Dorsolateral prefrontal cortex (tissue), 122 donors: ENCODE measurements at places on chromosomes 16 and 17. TPM values are rescaled to one million over a fixed set of nuclear protein-coding genes. Genes with fewer than 3 reads are reported as not detected.

The KRT24 gene
- not detected for total RNA-seq

The MYH3 gene
- total RNA-seq = 3.0 TPM

The MPP2 gene
- total RNA-seq = 57.3 TPM

- DNase-seq = no peak
Measured at GRCh38 chr16:51722467-51722866, 571.4 kb upstream of the SALL1 start.

DNA sequence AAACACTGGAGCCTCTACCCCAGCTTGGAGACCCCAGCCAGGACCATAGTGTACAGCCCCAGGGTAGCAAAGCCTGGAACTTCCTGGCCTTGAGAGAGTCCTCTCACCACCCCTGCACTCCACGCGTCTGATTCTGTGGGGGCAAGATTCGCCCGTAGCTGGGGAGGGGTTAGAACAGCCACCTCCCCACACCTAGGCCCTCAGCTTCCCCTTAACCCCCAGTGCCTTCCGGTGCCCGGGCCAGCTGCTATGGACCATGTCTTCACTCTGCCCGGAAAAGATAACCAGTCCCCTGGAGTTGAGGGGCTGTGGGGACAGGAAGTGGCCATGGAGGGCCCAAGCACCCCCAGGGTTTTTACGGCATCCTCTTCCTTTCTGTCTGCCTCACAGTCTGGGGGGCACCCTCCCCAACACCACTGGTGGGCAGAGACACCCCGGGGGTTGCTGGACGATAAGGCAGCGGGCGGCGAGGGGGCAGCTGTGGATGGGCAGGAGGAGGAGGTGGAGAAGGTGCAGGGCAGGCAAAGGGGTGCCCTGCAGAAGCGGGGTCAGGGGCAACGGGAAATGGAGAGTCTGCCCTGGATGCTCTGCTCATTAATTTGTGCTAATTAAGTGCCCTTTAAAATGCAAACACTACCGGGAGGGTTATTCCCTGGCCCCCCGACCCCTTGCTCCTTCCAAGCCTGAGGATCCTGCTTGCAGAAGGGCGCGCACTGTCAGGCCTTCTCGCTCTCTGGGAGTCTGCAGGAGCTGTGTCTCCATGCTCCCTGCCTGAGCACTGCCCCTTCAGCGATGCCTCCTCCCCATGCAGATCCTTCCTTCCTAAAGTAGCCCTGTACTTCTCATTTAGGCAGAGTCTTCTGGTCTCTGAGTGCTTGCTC lies 2.4 kb downstream of the PRSS27 start:
- DNase-seq = no peak

DNA sequence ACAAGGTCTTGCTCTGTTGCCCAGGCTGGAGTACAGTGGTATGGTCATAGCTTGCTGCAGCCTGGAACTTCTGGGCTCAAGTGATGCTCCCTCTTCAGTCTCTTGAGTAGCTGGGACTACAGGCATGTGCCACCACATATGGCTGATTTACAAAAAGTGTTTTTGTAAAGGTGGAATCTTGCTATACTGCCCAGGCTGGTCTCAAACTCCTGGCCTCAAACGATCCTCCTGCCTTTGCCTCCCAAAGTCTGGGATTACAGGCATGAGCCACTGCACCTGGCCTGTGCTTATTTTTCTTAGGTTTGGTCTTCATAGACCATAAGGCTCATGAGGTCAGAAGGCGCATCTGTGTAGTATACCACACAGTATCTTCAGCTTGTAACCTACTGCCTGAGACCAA lies 5.3 kb downstream of the CLEC19A start:
- DNase-seq = no peak

DNA sequence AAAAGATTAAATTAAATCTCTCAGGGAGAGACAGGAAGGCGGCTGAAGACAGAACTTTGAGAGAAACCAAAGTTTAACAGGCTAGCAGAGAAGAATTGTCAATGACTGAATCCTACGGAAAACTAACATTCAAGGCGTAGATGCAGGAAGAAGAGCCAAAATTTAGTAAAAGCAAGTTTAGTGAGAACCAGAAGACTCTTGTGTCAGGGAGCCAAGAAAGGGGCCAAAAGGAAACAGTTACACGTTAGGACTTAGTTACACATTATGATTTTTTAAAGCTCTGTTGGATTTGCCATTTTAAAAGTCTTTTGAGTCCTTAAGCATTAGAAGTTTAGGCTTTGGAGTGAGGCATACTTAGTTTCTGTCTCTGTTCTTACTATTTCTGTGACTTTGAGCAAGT lies 164.6 kb downstream of the CHD9 start:
- no peak for DNase-seq

DNA sequence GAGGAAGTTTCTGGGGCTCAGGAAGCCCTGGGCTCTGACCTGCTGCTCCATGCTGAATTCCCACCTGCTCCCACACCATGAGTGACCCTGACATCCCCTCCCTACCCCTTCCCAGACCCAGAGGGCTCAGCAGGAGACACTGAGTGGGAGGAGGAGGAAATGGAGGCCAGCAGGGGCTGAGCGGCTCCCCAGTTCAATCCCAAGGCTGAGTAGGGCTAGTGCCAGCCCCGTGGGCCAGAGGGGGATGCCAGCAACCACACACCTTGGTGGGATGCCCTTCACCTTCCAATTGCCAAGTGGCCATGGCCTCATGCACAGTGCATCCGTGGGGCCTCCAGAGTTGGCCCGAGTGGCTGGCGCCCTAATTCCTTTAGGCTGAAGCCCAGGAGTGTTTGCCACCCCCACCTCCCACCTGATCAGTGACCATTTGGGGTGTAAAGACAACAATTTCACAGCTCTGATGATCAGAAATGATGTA lies 1.0 kb upstream of the ADGRG3 start:
- DNase-seq = no peak

GRCh38 chr16:48680881-48681280 lies 70.9 kb upstream of the N4BP1 start:
- no peak for DNase-seq
